ENCODE measurements at places on chromosomes 12 and 14.

DNA sequence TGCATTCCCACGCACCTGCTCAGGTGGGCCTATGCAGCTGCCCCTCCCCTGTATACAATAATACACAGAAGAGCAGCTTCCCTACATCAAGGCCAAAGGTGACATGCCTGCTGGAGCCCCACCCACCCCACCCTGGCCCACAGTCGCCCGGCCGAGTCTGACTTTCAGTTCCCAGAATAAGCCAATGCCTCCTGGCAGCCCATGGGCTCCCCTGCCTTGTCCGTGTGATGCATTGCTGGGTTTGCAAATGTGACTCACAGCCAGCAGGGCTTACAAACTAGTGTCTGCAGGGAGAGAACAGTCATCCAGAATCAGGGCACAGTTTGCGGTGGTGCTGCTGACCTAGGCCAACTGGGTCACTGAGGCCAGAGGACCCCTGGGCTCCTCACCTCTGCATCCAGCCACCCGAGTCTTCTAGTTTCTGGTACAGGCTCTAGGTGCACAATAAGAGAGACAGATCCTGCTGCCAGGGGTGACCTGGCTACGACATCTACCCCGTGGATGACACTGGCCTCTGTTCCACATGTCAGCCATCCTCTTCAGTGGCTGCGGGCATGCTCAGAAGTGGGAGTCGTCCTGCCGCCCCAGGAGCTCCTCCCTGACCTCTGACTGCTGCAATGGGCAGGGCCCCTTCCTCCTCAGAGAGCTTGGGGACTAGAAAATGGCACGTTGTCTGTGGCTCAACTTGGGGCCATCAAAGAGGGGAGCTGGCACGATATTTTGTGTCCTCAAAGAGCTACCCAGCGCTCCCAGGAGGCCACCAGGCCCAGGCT lies 84.5 kb downstream of the CHGA start:
- DNase-seq, result no peak

GRCh38 chr14:34872822-34873588 lies 2.2 kb downstream of the BAZ1A start:
- no peak for DNase-seq

DNA sequence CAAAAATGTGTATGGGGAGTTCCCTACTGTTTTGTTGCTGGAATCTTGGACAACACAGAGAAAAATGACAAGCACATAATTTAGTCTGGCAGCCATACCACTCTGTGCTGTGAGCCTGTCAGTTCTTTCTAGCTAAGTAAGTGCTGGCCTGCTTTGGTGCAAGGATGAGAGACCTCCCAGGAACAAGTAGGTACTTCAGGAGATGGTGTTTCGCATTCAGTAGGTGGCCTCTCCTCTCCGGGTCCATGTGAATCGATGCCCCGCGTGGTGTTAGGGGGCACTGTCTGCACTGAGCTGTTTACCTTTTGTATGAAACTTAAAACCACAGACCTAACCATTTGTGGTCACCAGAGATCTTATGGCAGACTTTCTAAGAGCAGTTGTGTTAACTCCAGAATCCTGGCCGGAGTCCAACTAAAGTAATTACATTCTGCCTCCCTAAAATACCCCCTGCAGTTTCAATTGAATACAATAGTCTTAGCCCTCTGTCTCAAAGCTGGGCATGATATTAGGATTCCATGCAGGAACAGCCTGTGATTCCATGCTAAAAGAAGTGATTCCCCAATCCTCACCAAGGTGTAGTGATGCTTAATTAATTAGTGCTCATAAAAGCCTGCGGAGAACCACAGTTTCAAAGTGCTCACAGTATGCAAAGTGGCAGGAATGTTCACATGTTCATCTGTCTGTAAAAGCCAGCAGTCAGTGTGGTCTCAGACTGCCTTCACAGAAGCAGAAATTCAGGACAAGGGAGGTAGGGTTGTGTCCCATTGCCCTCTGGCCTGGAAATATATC lies 64.2 kb downstream of the LLPH start:
- DNase-seq, result peak; percentile 91

GRCh38 chr12:389142-390096 lies at the start of gene KDM5A:
KDM5A (minus strand) TSS chr12:389320; CDS start chr12:389091, 229 bp downstream.
- DNase-seq, result no peak

- peak; percentile 69 for DNase-seq
These were observed 29.6 kb downstream of the SMUG1 start for GRCh38 chr12:54159140-54159539.

- DNase-seq, result no peak
These were observed 79.2 kb downstream of the DUSP16 start for GRCh38 chr12:12483438-12483837.

GRCh38 chr14:98912655-98913054 lies 359.3 kb downstream of the BCL11B start:
- DNase-seq, result no peak

- no peak for DNase-seq
These were observed 243.6 kb downstream of the TMTC2 start for GRCh38 chr12:82930301-82930700.

DNA sequence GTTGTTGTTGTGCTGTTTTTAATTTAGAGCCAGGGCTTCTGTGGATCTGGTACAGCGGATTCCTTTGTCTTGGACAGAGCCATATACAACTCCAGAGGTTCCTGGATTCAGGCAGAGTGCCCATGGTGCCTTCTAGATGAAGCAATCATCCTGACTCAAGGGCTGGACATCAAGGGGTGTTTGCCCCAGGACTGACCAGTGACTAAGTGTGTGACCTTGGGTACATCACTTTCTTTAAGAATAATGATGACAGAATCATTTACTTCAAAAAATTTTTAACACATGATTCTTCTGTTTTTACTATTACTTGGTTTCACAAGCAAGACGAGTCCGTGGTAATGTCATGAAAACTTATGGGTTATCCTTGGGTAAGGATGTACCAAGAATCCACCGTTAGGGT lies 397.3 kb downstream of the ZFP36L1 start:
- DNase-seq, result no peak

GRCh38 chr14:42665083-42665482 lies 1058.4 kb downstream of the LRFN5 start:
- DNase-seq, result peak; percentile 81

- DNase-seq, result no peak
These were observed 27.2 kb upstream of the ACTN1 start for GRCh38 chr14:69006346-69006745.

DNA sequence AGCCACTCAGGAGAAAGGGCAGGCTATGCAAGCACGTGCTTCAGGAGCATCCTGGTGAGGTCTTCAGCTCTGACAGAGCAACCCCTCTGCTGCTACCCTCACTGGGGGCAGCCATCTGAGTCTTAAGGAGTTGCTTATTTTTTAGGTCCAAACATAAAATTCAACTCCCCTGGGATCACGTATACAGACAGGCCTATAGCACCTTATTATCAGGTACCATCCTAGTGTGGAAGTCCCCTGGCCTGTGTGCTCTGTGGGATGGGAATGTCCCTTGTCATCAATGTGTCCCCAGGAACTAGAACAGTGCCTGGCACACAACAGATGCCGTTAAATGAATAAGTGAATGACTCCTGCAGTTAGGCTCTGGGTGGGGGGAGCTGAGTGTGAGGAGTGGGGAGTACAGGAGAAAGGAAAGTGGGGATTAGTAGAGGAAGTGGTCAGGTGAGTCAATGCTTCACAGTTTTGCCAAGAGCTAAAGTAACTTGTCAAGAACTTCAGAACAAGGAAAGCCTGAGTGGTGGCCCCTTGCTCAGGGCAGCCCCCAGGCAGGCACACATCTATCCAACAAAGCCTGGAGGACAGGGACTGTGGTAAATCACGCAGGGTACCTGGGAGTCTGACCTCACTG lies 33.5 kb downstream of the DAD1 start:
- DNase-seq, result no peak

GRCh38 chr12:54282949-54283593 lies 2.5 kb downstream of the HNRNPA1 start:
- no peak for DNase-seq

DNA sequence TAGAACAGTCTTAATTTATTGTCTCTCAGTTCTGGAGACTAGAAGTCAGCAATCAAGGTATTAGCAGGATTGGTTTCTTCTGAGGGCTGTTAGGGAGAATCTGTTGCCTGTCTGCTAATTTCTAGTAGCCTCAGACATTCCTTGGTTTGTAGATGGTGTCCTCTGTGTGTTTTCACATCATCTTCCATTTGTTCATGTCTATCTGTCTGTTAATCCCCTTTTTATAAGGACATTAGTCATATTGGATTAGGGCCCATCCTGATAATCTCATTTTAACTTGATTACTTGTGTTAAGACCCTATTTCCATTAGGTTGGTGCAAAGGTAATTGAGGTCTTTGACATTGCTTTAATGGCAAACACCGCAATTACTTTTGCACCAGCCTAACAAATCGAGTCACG lies 34.3 kb downstream of the TBC1D15 start:
- DNase-seq, result no peak

DNA sequence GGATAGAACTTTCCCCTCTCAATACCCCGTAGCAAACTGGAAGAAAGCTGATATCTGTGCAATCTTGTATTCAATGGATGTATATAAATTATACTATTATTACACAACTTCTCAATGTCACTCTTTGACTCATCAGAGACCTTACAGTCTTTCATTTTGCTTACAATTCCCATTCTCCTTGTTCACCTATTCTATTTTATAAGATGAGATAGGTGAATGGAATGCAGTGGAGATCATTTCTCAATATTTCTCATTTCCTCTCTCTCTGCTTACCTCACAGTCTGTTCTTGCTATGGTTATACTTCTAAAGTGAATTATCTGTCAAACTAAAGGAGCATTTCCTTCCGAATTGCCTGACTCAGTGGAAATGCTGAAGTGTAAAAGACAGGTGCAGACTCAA lies 14.9 kb downstream of the FOXA1 start:
- DNase-seq, result no peak

DNA sequence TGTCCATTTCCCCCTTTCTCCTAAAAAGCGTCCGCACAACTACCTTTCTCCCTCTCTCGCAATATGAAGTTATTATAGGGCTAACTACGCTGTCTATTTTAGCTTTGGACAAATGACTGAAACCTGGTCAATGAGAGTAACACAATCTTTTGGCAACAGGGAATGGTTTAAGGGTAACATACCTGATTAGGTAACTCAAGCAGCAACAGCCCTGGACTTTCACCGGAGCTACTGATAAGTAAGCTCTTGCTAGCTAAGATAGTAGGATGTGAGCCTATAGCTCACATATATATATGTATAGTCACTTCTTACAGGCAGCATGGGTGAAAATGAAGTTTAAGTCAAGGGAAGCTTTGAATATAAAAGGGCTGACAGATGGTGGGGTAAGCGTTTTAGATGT lies 313.0 kb downstream of the CEP128 start:
- DNase-seq, result no peak

DNA sequence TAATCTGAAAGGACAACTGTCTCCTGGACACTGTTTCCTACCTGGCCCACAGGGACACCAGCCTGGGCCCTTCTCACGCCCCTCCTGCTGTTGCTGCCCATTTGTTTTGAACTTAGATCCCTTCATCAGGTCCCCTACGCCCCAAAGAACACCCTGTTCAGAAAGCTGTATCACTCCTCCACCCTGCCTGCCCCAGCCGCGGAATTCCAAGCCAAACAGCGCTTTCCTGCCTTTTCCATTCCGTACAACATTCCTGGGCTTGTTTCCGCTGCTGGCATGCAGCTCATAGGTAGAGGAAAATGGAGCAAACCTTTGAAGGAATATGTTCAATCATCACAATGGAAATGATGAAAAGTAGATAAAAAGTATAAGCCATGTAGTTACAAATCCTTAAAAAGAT lies 12.8 kb upstream of the GSG1 start:
- no peak for DNase-seq

DNA sequence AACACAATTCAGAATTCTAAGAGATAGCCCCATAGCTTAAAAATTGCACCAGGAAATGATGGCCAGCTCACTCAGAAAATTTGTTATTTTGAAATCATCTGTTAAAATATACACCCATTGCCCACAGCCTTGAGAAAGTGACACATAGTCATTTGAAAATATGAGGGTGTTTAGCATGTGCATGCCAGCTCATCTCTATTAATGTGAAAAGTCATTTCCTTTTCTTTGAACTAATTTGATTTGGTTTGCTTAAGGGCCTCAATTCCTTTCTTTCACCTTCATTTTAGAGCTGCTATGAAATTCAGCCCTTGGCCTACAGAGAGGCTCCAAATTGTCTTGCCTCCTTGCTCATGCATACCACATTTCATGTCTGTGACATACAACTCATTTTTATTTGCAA lies 241.4 kb downstream of the PHLDA1 start:
- no peak for DNase-seq

DNA sequence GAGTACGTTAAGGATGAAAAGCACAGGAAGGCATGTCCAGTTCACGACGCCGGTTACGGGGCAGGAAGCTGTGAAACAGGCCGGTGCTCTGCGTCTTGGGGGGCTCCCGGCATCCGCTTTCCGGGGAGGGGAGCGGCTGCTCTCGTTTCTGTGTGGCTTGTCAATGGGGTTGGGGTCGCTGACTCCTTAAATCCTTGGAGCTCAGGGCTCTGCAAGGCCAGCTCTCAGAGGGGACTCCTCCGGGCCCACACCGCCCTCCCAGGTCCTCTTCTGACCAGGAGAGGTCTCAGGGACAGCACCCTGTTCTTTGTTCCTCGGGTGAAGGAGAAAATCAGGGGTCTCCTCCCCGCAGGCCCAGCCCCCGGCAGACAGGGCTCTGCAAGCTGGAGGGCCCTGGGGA lies 78.1 kb downstream of the GALNT9 start:
- no peak for DNase-seq

DNA sequence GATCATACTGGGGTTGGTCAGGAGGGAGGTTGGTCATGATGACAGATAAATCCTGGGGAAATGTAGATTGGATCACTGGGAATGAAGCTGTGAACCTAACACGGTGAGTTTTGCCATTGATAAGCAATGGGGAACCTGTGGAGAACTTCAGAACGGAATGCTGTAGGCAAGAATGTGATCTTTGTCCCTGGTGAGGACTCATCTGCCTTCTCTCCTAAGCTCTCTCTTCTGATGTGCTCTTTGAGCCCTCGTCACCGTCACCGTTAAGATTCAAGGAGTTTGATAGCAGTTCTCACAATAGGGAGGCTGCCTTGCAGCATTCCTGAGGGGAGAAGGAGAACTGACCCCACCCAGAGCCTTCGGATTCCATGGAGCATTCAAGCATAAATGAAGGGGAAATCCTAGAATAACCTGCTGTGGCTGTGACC lies 217.6 kb downstream of the ANO6 start:
- no peak for DNase-seq

DNA sequence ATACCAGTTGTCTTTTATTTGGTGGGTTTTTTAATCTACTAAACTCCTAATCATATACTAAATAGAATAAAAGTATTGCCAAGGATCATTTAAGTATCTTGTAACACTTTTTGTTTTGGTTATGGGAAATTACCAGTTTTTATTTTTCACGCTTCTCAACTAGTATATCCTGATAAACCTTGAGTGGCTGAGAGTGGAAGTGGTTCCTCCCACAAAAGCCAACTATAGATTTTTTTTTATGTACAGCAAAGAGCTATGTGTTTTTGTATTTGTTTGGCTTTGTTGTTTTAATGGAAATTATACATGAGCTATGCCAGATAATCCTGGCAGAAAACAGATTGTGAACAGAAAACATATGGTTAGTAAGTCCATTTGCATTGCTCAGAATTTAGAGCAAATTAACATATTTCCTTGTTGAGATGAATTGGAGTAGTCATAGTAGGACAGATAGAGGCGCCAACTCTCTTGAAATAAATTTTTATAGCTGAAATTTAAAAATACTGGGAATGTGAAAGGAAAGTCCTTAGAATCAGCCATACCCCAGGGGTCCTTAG lies 60.9 kb upstream of the PSMA6 start:
- no peak for DNase-seq
